Left forelimb (tissue), 1 donor: ENCODE measurements at places on chromosomes 5 and 9.

- DNase-seq, result no peak
Observed at GRCh38 chr5:121737120-121737519, 114.6 kb upstream of the FTMT start.

DNA sequence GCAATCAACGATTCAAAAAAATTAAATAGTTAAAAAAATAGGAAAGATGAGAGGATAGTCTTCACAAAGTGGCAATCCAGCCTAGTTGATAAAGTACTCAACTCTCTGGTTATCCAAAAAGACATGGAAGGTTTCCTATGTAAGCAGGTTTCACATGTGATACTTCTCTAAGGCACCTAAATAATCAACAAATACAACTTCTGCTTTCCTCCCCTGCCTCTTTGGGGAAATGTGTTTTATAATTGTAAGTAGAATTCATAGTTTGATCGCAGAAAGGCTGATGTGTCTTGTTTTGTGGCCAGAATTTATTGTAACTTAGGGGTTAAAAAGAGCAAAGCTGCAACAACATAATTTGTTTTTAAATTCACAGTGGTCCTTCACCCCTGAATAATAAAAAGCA is 855.5 kb upstream of the DMAC1 start:
- DNase-seq, result no peak

- DNase-seq, result no peak
Observed at GRCh38 chr5:155591273-155591672, 577.7 kb downstream of the KIF4B start.

DNA sequence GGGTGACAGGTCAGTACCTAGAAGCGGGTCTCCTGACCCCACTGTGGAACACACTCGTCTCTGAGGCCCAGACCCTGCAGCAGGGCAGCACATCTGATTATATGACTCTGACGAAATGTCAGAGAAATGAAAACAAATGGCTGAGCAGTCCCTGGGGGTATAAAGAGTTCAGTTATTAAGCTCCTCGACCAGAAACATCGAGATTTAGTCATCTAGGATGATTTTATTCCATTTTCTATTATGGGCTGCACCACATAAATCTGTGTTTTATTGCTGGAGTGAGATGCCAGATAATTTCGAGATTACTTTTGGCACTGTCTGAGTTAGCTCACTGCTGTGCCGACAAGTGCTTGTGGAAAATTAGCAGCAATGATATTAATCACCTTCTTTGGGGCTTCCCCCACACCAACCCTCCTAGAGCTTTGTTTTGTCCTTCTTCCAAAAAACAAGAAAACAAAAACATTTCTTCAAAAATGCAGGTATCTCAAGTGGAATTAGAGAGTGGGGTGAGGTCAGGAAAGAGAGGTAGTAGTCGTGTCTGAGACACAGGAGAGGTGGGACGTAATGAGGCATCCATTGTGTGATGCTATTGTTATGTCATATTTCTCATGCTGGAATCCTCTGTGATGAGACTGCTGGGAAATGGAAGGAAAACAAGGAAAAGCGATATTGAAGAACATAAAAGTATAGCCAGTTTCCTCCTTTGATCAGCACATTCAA is 495.5 kb downstream of the DMAC1 start:
- DNase-seq, result no peak

- DNase-seq, result no peak
Observed at GRCh38 chr5:144328980-144329379, 158.3 kb downstream of the KCTD16 start.

- no peak for DNase-seq
Observed at GRCh38 chr5:89147031-89147430, 264.0 kb upstream of the MEF2C start.

DNA sequence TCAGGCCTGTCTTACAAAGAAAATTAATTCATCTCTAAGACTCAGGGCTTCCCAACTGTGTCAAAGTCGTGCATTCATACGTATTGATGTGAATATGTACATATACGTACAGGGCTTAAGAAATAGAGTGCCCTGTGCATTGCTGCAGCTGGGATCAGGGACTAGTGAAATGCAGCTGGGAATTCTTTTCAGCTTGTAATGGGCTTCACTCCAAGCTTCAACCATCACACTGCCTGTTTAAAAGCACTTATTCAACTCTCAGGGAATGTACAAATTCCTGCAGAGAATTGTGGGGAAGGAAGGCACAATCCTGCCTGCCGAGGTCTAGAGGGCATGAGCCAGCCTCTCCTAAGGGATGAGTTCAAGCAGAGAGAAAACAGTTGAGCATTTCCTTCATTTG is 59.6 kb upstream of the MAN2A1 start:
- DNase-seq, result no peak

DNA sequence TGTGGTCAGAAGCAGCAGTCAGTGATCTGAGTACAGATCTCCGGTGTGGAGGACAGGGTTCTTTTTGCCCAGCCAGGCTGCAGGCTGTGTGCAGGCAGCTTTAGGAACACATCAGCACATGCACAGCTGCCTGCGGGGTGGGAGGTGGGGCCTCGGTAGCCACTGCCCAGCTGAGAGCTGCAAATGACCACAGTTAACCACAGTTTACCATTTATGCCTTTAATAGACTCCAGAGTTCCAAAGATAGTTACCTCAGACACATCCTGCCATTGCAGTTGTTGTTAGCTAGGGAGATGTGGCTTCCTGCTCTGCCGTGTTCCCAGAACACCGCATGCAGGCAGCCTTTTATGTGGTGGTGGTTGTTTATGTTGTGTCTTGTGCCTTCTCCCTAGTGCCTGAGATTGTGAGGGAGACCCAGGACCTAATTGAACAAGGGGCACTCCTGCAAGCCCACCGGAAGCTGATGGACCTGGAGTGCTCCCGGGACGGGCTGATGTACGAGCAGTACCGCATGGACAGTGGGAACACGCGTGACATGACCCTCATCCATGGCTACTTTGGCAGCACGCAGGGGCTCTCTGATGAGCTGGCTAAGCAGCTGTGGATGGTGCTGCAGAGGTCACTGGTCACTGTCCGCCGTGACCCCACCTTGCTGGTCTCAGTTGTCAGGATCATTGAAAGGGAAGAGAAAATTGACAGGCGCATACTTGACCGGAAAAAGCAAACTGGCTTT is 10.2 kb downstream of the EXOC3 start:
- DNase-seq, result peak; percentile 59

DNA sequence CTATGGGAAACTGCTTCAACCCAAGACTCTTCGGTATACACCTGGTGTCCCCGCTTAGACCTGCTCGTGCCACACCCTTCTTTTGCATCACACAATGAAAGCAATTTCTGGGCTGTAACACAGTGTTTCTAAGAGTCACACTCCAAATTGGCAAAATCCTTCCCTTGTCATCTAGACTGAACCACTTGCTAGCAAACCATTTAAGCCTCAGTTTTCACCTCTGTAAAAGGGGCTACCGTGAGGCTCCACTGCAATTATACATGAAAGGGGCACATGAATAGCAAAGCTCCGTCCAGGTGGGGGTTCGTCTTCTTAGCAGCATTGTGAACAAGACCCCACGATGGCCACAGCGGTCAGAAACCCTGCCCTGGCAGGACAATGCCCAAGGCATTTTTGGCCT is 166.8 kb downstream of the PAX5 start:
- no peak for DNase-seq

DNA sequence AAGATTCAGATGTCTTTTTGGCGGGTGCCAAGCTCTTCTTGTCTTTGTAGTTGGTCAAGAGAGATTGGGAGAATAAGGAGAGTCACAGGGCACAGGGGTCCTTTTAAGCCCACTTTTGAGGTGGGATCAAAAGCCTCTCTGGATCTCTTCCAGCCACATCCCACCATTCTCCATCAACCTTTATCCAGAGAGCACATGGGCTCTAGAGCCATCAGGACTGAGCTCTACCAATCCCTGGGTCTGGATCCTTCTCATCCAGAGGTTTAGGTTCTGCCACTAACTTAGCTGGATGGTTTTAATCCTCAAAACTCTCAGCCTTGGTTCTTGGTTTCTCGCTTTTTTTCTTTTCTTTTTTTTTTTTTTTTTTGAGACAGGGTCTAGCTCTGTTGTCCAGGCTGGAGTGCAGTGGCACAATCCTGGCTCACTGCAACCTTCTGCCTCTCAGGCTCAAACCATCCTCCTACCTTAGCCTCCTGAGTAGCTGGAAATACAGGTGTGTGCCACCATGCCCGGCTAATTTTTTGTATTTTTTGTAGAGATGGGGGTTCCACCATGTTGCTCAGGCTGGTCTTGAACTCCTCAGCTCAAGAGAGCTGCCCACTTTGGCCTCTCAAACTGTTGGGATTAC is 44.6 kb upstream of the MATR3 start:
- no peak for DNase-seq

- DNase-seq, result no peak
Observed at GRCh38 chr5:80275347-80275746, 19.5 kb upstream of the SERINC5 start.

- no peak for DNase-seq
Observed at GRCh38 chr9:27703216-27703980, 130.1 kb upstream of the C9orf72 start.

DNA sequence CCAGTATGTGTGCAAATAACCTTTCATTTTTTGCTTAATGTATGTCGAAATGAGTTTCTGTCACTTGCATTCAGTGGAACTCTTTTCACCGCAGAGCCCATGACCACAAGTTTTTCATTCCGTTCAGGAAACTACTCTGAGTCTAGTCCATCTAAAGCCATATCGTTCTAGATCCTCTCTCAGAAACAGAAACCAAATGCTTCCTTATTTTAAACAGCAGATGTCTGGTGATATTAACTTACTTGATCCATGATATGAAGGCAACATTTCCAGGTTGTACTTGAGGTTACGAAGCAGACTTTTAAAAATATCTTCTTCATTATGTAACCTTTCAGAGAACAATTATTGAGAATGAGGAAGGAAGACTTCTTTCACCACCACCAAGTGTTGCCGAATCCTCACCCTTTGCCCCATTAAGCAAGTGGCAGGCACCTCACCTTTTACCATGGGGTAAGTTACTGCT is 72.4 kb upstream of the GNAQ start:
- DNase-seq, result no peak

DNA sequence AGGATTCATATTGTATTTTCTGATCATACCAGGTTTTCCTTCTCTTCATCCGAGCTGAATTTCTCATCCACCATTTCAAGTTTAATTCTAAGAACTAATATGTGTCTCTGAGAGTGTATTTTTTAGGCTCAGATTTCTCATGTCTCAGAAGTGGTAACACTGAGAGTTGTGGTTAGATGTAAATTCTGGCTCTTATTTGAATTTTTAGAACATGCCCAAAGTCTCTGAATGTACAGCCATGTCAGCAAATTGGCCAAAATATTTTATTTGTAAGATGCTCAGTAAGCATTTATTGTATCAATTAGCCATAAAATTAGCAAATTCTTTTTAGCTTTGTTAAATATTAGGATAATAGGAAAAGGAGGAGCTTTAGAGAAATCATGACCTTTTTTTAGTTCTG is 16.6 kb downstream of the SV2C start:
- no peak for DNase-seq

- DNase-seq, result no peak
Observed at GRCh38 chr5:45399041-45399440, 297.1 kb downstream of the HCN1 start.

DNA sequence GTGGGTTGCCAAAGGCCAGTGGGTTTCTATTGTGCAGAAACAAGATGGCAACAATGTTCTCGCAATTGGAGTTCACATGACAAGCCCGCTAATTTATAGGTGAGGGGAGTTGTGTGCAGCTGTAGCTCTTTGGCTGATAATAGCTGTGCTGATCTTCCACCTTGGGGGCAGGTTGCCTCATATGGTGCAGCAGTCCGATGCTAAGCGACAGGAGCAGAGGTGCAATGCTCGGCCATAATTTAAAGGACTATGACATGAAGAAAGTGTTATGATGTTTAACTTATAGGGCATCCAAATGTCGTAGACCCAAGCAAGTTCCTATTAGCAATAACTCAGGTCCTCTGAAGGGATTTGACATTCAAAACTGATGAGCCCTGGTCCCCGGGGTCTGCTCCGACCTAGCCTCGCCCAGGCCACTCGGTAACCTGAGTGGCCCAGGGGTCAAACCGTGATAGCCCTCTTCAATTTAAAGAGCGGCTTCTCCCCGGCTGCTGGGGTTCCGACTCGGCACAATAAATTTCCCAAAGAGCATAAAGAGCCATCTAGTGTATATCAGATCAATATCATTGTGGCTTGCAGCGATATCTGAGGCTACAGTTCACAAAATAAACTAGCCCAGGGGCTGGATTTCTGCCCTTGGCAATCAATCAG is 724.0 kb downstream of the IRX1 start:
- no peak for DNase-seq

GRCh38 chr5:104778-105296 is 12.9 kb downstream of the PLEKHG4B start:
- no peak for DNase-seq

DNA sequence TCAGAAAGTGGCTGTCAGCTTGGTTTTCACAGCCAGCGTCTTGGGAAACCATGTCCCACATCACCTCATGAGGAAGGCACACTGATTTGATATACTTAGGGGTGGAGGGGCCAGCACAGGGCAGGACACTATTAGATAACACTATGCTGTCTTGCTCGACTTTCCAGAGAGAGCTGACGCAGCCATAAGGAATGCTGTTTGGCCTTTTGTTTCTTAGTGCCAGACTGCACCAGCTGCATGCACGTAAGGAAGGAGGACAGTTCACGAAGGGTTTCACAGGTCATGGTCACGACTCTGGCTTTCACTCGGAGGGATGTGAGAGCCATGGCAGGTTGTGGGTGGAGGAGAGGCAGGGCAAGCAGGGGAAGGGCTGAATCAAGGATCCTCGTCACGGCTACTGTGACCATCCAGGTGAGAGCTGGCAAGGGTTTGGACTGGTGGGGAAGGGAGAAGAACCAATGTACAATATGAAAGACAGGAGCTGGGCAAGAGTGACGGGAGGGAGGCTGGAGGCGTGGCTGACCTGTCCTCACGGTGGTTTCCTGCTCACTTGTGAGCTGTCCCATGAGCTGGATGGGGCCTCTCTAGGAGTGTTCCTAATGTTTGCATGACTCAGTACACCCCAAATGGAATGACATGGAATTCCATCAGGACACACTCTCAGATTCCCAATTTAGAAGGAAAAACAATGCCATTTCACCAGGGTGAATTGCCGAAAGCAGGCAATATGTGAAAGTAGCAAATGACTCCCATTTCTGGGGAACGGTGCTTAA is 61.7 kb downstream of the OTULIN start:
- no peak for DNase-seq

- DNase-seq, result no peak
Observed at GRCh38 chr5:76836585-76836984, 13.2 kb upstream of the S100Z start.

GRCh38 chr9:107177243-107177839 is 105.7 kb upstream of the RAD23B start:
- DNase-seq, result no peak

DNA sequence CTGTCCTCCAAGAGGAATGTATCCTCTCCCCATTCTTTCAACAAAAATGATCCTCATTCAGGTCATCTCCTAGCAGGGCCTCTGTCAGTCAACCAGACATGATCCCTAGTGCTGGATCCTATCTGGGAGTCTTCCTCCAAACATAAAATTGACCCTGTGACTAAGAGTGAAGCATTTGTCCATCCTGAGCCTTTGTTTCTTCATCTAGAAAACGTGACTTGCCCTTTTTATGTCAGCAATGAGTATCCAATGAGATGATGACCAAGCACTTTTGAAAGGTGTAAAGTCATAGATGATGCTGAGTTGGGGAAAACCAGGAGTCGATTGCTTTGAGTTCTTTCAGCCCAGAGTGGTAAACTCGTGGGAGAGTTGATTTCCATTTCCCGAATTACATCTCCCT is 143.3 kb downstream of the CMYA5 start:
- no peak for DNase-seq

GRCh38 chr5:117095346-117096332 is 521.0 kb upstream of the SEMA6A start:
- DNase-seq, result no peak
